NCI-H1930 (cell line): ENCODE measurements at places on chromosomes 13 and 19.

DNA sequence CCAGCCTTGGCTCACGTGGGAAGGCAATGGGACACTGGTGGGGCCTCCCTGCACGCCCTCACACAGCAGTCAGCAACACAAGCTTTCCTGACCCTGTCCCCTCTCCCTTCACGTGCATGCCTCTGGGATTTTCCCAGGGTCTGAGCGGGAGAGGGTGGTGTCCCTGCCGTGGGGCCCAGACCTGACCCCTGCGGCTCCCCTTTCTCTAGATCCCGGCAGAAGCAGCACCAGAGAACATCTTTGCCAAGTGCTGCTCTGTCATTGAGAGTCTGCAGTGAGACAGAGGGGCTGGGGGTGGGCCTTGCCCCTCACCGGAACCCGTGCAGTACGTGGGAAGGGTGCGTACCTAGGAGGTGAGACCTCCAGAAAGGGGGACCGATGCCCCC is 12.6 kb downstream of the KHSRP start:
- no peak for DNase-seq

DNA sequence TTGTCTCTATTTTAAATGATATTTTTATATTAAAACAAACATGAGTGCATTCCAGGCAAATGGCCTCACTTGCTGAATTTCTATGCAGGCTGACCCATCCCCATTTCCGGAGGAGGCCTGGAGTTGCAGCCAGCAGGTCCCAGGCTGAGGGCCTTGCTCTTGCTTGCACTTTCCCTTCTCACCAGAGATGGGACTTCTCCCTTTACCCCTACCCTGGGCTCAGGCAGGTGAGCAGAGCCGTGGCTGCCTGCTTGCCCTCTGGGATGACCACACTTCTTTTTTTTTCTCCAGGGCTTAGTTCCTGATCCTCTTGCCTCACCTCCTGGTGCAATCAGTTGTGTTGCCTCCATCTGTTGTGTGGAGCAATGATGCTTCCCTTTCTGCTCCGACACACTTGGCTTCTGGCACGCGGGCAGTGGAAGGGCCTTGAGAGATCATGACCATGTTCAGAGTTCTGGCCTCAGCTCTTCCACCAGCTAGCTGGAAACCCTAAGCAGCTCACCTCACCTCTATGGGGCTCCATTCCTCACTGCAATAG is 11.1 kb upstream of the OLFM4 start:
- DNase-seq: no peak

DNA sequence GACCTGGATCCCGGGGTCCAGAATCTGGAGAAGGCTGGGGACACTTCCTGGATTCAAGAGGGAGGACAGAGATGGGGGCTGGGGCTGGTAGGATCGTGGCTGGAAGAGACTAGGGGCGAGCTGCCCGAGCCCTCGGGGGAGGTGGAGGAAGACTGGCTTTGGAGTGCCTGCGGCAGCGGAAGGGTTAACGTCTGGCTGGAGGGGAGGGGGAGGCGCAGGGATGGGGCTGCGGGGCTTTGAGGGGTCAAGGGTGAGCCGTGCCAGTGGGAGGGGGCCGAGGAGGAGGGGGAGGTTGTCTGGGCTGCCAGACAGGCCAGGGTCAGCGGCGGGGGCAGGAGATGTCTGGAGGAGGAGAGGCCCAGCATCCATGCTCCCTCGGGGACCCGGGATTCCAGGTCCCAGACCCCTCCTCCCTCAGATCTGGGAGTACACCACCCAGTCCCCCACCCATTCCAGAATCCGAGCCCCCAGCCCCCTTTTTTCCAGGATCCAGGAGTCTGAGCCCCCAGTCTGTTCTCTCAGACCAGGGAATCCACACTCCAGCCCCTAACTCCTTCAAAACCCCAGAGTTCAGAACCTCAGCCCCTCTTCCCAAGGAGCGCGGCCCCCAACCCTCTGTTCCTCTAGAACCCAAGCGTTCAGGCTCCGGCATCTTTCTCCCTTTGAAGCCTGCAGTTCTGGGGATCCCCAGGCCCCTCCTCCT is 3.2 kb upstream of the SPACA6 start:
- no peak for DNase-seq

DNA sequence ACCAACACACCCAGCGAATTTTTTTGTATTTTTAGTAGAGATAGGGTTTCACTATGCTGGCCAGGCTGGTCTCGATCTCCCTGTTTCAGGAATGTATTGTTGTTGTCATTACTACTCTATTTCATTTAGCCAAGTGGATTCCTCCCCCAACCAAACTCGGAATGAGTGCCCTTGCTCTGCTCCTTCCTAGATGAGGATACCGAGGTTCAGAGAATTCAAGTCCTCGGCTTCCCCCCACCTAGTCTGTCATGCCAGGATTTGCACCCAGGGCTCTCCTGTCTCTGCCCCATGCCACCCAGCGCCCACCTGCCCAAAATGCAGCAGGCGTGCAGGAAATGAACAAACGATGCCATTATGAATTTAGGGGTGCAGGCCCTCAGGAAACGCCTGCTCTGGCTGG is 3.5 kb upstream of the SPACA4 start:
- DNase-seq: no peak

- no peak for DNase-seq
Measured at GRCh38 chr13:95784900-95785290, 108.0 kb downstream of the DNAJC3 start.

DNA sequence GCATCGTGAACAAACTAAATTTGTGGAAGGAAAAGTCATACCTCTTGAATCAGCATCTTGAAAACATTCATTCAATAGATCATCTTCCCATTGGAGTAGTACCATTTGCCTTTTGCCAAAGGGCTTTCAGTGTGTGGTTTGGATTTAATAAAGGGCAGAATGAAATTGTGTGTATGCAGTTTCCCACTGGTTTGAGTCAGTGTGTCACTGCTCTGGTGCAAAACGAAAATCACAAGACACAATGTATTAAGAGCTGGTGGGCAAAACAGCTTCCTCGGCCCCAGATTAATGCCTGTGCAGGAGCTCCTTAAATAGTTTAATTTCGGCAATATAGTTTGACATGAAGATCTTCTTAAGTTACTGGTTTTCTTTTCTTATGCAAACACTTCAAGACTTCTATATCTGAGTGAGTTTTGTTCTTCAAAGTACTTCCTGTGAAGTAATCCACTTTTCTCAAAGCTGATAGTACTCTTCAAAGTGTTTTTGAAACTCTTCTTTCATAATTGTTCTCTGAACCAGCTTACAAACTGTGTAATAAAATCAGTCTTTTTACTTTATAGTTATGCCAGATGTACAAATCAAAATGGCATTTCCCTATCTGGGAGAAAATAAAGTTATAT is 32.1 kb downstream of the RASL11A start:
- DNase-seq: no peak

- no peak for DNase-seq
Measured at GRCh38 chr13:51998723-51999509, 12.3 kb downstream of the ATP7B start.

DNA sequence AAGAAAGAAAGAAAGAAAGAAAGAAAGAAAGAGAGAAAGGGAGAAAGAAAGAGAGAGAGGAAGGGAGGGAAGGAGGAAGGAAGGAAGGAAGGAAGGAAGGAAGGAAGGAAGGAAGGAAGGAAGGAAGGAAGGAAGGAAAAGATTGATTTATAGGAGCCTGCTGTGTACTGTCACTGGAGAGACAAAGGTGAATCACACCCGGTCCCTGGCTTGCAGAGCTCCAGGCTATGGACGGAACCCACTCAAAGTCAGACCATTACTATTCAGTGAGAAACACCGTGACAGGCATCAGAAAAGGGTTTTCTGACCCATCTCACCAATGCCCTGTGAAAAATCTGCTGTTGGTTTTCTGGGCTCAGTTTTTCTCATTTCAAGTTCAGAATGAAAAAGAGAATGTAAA is 7.3 kb upstream of the CEACAM6 start:
- no peak for DNase-seq

- DNase-seq: no peak
Measured at GRCh38 chr19:58357481-58358145, 4.3 kb upstream of the A1BG start.

DNA sequence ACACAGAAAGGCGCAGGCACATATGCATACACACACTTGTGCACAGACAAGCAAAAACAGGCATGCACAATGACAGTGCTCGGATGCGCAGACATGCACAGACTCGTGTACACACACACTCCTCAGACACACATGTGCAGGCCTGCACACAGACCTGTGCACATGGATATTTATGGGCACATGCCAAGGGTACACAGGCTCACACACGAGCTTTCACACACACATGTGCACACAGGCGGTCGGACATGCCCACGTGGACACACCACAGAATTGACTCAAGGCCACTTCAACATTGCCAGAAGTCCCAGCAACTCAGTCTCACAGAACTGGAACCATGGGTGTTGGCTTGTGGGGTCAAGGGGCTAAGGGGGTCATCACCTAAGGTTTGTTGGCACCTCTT is 206.8 kb downstream of the URI1 start:
- no peak for DNase-seq

- DNase-seq: no peak
Measured at GRCh38 chr13:51958217-51958547, 53.1 kb downstream of the ATP7B start.

GRCh38 chr19:49936549-49936948 is 7.2 kb upstream of the NUP62 start:
- no peak for DNase-seq

- DNase-seq: no peak
Measured at GRCh38 chr13:34346626-34347025, 528.7 kb downstream of the RFC3 start.

GRCh38 chr13:24997367-24997967 is 98.5 kb upstream of the PABPC3 start:
- DNase-seq: no peak

- no peak for DNase-seq
Measured at GRCh38 chr19:28887920-28888618, 324.9 kb downstream of the UQCRFS1 start.

- no peak for DNase-seq
Measured at GRCh38 chr19:19078801-19079200, 15.0 kb downstream of the SLC25A42 start.

DNA sequence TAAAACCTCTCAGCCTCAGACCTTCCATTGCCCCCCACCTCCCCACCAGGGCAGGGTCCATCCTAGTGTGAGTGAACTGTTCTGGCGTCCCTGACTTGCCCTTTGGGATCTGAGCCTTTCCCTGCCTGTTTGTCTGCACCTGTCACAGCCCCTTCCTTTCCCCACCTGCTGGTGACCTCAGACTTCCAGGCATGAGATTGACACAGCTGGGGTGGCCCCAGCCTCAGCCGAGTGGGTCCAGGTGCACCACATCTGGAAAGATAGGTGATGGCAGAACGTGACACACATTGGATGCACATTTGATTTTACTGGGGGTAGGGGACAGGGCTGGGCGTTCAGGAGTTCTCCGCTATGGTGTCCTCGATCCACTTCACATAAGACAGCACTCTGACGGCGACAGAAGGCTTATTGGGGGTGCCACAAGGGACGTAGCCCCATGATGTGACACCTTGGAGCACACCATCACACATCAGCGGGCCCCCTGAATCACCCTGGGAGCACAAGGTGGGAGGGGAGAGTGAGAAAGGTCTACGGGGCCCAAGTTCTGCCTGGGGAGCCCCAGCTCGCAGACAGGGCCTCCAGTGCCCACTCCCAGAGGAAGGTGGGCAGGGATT is 4.6 kb downstream of the KLK1 start:
- no peak for DNase-seq

- DNase-seq: no peak
Measured at GRCh38 chr19:13951799-13952153, 533 bp upstream of the DCAF15 start.

- no peak for DNase-seq
Measured at GRCh38 chr19:30393046-30393445, 20.9 kb downstream of the ZNF536 start.

DNA sequence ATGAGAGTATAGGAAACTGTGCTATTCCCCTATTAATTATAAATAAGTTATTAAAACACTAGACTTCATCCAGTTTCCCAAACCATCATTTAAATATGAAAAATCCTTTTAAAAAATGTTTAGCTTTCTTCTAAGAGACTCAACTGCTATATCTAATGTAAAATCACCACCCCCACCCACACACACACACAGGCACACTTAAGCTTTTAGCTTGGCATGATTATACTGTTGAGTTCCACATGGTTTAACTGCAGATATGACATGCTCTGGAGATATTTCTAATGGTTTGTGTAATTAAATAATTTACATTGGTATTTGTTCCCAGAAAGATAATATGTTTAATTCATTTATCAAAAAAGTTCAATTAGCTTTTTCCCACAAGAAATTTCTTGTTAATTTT is 1700.1 kb upstream of the SLC10A2 start:
- DNase-seq: no peak

- peak; percentile 23 for DNase-seq
Measured at GRCh38 chr13:24178847-24179485, 18.4 kb downstream of the SPATA13 start.

GRCh38 chr19:1214299-1214861 is 8.8 kb downstream of the STK11 start:
- no peak for DNase-seq

GRCh38 chr19:32311371-32311770 is 34.0 kb upstream of the ZNF507 start:
- DNase-seq: no peak

- peak; percentile 14 for DNase-seq
Measured at GRCh38 chr13:71758828-71759227, 108.2 kb downstream of the DACH1 start.

GRCh38 chr13:72384879-72385278 is 342.6 kb downstream of the MZT1 start:
- no peak for DNase-seq

GRCh38 chr19:952680-953444 is 27.0 kb downstream of the ARID3A start:
- no peak for DNase-seq

DNA sequence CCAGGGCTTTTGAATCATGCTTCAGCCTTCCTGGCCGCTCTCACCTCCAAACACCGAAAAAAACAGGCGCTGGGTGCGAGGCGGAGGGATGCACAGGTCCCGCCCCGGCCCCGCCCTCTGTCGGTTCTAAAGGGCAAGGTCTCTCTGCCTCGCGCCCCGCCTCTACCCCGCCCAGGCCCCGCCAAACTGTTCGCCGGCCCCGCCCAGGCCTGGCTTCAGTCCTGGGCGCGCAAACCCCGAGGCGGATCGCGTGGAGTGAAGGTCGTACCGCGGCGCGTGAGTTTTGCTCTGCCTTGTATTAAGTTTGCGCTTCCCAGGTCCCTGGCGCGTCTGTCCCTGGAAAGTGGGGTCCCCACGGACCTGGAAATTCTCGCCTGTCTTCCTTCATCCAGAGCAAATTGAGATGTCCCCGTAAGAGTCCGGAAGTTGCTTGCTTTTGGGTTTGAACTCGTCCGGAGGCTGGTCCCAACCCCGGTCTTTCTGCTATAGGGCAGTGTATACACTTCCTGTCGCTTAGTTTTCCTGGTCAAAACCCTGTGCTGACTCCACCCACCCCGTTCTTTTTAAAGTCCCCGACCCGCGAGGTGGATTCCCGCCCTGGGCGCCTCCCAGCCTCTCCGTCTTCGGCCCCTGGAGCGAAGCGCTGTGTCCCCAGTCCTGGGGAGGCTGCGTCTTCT is 8.4 kb downstream of the ZNF808 start:
- DNase-seq: no peak

- no peak for DNase-seq
Measured at GRCh38 chr13:60933638-60934037, 482.0 kb downstream of the PCDH20 start.

GRCh38 chr13:79227418-79227817 is 178.6 kb downstream of the RBM26 start:
- DNase-seq: no peak
